Stimulated activated CD8-positive, alpha-beta memory T cell treated with anti-CD3 and anti-CD28 coated beads, Interleukin-7, amount 100 ng/mL, for 48 hours (primary cell): ENCODE measurements at places on chromosomes 3 and 15.

DNA sequence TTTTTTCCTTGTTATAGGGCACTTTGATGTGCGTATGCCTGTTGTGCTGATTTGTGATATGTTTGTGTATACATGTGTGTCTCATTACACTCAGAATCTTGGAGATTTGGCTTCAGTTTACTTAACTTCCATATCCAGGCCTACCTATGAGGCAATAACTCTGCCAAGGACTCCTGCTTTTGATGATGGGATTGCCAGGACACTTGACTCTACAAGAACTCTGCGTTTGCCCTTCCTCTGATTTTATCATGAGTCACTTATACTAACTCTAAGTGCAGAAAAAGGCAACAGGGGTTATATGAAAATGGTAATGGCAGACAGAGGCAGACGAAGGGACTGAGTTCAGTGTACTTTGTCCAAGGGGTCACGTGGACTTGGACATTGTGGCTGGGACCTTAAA lies 33.6 kb downstream of the MCTP2 start:
- no peak for DNase-seq

- DNase-seq = no peak
These were observed 23.8 kb upstream of the IDH2 start for GRCh38 chr15:90126022-90126421.

- no peak for DNase-seq
These were observed 146.8 kb downstream of the TPRA1 start for GRCh38 chr3:127443581-127444375.

DNA sequence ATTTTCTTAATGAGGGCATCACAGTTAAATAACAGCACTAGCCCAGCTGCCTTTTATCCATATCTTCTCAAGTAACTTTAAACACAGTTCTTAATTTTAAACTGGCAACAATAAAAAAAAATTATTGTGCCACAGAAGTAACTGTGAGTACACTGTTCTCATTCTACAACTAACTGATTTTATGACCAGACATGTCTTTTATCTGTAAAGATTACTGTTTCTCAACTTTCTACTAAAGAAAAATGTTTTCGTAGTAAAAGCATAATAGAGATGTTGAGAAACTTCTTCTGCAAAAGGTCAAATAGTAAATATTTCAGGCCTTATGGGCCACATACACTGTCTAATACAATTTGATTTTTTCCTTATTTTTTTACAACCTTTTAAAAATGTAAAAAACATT lies 32.0 kb downstream of the PLOD2 start:
- DNase-seq = no peak

- DNase-seq = no peak
These were observed 185.1 kb upstream of the TPM1 start for GRCh38 chr15:62857411-62857853.

DNA sequence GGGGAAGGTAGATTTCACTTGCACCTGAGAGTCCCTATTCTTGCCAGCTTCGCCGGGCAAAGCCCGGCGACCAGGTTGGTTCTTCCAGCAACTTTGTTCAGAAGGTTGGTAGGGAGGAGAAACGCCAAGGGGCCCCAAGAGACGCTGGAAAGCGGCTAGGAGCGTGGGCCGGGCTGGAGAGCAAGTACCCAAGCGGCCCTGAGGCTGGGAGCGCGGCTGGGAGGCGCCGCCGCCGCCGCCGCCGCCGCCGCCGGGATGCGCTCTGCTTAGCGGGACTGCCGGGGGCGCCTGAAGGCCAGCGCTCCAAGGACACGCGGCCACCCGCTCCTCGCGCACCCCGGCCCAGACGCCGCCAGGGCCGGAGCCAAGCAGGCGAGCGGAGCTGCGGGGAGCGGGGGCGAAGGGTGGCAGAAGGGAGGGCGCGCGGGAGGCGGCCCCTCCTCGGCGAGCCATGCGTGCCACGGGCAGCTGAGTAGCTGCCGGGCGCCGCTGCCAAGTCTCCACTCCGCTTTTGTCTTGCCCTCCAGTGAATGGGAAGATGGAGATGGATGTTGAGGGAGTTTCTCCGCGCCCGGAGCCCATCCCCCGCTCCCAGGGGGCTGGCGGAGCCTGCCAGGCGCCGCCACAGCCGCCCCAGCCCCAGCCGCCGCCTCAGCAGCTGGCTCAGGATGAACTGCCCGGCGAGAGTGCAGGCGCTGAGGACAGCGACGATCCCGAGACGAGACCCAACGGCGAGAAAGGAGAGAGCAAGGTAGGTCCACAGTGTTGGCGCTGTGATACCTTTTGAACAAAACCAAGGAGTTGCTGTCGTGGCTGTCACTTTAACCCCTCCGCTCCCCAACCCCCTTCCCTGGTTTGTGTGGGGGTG lies 227.4 kb upstream of the AZI2 start:
- DNase-seq = no peak

- DNase-seq = no peak
These were observed 79.5 kb upstream of the EPHB3 start for GRCh38 chr3:184481984-184482671.

GRCh38 chr3:62103531-62103930 lies 269.8 kb downstream of the FEZF2 start:
- DNase-seq = no peak

DNA sequence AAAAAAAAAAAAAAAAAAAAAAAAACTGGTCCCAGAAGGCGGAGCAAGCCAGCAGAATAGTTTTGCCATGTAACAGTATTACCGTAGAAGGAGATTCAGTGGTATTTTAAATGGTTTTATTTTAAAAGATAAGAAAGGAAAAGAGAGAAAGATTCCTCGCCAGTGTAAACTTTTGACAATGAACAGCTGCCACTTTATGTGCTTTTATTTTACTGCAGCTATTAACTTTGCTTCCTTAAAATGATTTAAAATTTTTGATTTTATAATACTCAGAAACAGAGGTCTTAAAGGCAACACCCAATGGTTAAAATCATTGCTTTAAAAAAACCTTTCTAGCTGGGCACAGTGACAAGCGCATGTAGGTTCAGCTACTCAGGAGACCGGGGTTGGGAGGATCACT lies 46.8 kb downstream of the TMCO5A start:
- no peak for DNase-seq

- DNase-seq = no peak
These were observed 43.7 kb downstream of the PCSK6 start for GRCh38 chr15:101445562-101446517.

DNA sequence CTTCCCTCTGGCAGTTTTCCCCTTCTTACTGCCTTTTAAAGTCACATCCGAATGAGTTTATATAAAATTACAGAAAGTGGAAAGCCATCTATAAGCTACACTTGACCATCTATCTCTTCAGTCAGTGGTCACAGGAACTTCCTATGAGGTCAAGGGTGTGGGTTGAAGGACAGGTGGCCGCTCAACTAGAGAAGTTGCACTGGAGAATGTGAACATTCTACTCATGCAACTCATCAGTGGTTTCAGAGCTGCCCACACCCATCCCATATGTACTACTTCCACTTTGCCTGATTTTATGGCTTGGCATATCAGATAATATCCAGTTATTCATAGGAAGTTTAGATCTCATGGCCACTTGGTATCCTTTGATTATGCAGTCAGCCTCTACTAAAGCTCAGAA lies 57.4 kb upstream of the TMEM158 start:
- DNase-seq = no peak

GRCh38 chr3:40782111-40782721 lies 257.5 kb downstream of the ZNF621 start:
- no peak for DNase-seq

- DNase-seq = peak; percentile 67
These were observed at the start of gene MST1R for GRCh38 chr3:49903451-49904424. TSS of gene MST1R (minus strand) at chr3:49903873. CDS start at chr3:49903609, 264 bp downstream.

DNA sequence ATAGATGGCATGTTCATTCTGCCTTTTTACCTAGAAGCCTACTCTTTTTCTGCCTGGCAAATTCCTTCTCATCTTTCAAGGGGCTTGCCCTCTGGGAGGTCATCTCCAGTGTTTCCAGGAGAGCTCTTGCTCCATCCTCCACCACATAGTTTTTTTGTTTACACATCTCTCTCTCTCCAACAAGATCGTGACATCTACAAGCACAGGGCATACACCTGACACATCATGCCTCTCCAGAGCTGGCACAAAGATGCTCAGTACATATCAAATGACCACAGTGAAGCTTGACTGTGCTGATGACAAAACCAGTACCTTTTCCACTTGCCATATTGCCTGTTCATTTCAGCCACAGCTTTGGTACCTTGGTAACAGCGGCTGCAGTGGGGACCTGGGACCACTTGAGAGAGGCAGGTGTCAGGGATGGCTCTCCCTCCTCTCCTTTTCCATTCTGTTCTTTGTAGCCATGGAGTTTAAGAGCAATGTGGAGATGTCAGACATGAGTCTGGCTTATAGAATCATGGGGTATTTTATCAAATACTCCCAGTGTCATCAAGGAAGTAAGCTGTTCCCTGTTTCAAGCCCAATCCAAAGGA lies 15.4 kb downstream of the ALPK3 start:
- DNase-seq = no peak

DNA sequence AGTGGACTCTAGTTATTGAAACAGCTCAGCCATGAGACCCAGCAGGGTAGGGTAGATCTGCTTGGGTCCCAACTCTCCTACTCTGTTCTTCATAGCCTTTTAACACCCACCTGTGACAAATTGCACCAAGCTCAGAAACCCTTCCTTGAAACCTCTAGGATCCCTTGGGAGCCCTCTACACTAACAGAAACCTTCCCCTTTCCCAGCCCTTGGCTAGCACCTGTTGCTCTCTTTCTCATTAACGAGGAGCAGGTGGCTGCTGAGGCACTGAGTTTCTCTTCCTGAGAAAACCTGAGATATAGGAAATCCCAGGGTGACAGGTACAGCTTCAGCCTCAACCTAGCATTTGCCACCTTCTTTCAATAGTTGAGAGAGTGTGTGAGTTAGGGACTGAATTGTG lies 88.3 kb upstream of the CLSTN2 start:
- DNase-seq = no peak

DNA sequence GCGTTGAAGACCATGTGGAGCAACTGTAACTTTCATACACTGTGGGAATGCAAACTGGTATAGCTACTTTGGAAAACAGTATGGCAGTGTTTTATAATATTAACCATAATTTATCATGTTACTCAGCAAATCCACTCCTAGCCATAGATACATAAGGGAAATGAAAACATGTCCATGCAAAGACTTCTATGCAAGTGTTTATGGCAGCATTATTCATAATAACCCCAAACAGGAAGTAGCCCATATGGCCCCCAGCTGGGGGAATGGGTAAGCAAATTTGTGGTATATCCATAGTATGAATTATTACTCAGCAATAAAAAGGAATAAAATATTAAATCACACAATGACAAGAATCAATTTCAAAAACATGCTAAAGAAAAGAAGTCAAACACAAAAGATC lies 23.0 kb upstream of the GATA2 start:
- no peak for DNase-seq

- no peak for DNase-seq
These were observed 27.9 kb upstream of the ACKR4 start for GRCh38 chr3:132569153-132569552.

DNA sequence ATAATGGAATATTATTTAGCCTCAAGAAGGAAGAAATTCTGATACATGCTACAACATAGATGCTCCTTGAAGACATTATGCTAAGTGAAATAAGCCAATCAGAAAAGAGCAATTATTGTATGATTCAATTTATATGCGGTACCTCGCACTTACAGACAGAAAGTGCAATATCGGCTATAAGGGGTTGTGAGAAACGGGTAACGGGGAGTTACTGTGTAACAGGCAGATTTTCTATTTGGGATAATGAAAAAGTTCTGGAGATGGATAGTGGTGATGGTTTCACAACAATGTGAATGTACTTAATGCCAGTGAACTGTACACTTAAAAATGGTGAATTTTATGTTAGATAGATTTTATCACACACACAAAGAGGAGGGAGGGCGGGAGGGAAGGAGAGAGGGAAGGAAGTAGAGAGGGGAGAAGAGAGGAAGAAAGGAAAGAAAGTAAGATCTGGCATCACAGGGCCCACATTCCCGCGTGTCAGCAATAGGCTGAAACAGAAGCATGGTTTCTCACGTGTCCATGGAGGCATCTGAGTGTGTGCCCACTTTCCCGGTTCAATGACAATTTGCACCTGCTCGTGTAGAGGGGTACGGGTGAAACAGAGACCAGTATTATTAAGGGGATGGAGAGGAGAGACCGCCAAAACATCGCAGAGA lies 700 bp upstream of the BLM start:
- no peak for DNase-seq

- DNase-seq = no peak
These were observed 113.5 kb downstream of the VGLL4 start for GRCh38 chr3:11530153-11530721.

GRCh38 chr3:168865022-168865551 lies 769.4 kb upstream of the GOLIM4 start:
- no peak for DNase-seq

- DNase-seq = no peak
These were observed 50.3 kb upstream of the PPP2R3A start for GRCh38 chr3:135915206-135915605.

- no peak for DNase-seq
These were observed 5.6 kb downstream of the PRTG start for GRCh38 chr15:55737373-55737772.

DNA sequence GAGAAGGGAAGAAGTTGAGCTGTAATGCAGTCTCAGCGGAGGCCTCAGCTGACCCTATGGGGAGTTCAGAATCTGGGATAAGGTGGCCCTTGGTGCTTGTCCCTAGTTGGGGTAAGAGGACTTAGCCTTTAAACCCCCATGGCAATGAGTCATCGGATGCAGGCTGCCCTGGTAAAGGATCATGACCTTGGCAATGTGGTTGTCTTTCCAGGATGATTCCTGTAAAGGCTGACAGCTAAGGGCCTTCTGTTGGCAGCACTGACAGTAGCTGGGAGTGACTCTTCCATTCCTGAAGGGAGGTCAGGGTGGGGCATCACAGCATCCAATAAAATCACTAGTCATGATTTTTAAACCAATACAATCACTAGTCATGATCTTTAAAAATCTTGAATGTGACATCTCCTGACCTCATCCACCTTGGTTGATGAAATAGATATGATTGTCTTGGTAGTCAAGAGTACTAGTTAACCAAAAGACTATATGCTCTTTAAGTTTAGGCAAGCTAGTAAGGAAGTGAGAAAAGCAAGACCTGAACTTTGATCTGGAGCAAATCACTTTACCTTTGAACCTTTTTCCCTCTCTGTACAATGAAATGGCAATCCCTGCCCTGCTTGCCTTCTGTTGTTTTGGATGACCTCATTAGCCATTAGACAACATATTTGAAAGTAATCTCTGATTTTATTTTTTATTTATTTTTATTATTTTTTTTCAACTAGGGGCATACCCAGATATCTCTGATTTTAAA lies 71.3 kb upstream of the CACNA1D start:
- no peak for DNase-seq

GRCh38 chr15:90000186-90001001 lies 730 bp upstream of the ZNF710 start:
- no peak for DNase-seq

- DNase-seq = no peak
These were observed 21.5 kb downstream of the CFAP161 start for GRCh38 chr15:81155375-81156218.

DNA sequence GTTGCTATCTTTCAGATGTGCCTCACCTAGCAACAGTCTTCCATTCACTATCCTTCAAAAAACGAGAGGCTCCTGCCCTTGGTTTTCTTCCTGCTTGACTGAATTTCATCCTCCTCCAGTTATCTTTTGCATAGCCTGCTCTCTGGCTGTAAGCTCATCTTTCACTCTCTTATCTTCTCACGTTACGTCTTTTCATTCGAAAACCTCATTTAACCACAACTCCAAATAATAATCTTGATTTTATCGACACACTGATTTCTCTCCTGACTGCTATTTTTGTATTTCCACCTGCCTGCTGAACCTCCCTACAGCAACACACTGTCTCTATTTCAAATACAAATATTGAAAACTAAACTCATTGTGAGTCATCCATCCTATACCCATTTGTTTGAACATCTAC lies 230.7 kb upstream of the TMC3 start:
- DNase-seq = no peak

- DNase-seq = no peak
These were observed 100.1 kb downstream of the RPL39L start for GRCh38 chr3:187039100-187039722.
